Panc1 (cell line): ENCODE measurements at places on chromosomes 3 and 15.

GRCh38 chr3:190424478-190425439, 24.9 kb downstream of the TMEM207 start:
- DNase-seq: peak; percentile 93

GRCh38 chr15:41017066-41017735, 63.9 kb downstream of the CHAC1 start:
- DNase-seq: no peak

DNA sequence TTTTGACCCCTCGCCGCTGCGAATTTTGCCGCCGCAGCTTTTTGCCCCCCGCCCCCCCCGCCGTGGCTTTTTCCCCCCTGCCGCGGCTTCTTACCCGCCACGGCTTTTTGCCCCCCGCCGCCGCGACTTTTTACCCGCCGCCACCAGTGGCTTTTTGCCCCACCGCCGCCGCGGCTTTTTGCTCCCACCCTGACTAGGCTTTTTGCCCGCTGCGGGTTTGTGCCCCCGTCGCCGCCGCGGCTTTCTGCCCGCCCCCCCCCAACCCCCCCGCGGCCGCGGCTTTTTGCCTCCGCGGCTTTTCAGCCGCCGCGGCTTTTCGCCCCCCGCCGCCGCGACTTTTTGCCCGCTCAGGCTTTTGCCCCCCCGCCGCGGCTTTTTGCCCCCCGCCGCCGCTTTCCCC, 598.1 kb downstream of the GOLGA6L6 start:
- DNase-seq: no peak

DNA sequence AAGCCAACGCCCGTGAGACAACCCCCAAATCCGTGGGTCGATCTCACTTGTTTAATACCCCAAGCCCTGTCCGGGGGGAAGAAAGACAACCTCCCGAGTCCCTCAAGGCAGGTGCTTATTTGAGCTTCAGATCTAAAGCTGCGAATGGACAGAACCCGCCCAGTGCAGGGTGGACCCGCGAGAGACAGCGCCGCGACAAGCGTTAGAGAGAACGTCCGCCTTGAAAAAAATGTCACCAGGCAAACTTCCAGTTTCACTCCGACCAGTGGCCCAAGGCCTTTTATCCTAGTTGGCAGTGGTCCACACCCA, 740 bp upstream of the OXSR1 start:
- no peak for DNase-seq

DNA sequence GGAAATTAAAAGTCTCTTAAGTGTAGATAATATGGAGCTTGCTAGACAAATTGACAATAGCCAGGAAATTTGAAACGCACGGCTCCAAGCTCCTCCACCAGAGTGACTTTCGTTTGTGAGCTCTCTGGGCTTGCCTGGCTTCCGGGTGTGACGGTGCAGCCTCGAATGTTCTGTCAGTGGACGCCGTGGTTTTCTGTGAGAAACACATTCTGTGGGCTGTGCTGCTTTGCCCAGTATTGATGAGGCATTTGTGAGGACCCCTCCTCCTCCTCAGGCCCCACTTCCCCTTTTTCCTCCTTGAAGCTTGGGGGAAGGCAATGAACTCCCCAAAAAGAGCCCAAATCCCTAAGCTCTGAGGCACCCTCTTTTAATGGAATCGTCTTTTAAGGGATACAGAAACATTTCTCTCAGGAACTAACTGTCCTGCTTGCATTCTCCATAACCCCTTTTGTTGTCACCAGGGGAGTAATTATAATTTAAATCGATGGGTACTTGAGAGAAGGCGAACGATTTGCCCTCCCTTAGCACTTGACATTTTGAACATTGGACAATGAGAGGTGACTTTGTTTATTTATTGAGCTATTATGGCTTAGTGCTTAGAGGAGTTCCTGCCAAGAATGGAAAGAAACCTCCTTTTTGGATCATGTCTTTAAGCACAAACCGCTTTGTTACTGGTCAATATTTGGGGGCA, 40.8 kb downstream of the POLR2M start:
- DNase-seq: no peak

GRCh38 chr3:140292170-140292569, 357.2 kb downstream of the CLSTN2 start:
- DNase-seq: no peak

DNA sequence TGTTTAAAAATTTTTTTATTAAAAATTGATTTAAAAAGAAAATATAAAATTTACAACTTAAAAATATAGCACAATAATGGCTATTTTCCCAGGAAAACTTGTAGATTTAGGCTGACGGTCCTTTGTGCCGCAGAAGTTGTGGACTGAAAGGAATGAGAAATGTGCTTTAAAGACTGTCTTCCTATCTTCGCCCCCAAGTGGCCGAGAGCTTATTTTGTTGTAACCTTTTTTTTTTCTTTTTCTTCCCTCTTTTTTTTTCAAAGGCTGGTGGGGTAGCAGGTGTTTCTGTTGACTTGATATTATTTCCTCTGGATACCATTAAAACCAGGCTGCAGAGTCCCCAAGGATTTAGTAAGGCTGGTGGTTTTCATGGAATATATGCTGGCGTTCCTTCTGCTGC, 15.5 kb downstream of the SLC25A26 start:
- DNase-seq: no peak

GRCh38 chr15:36527235-36528162, 51.9 kb upstream of the CDIN1 start:
- DNase-seq: no peak

GRCh38 chr15:73915082-73915481, 11.2 kb upstream of the LOXL1 start:
- DNase-seq: no peak

GRCh38 chr15:100241572-100242482, 99.9 kb downstream of the ADAMTS17 start:
- DNase-seq: peak; percentile 10

DNA sequence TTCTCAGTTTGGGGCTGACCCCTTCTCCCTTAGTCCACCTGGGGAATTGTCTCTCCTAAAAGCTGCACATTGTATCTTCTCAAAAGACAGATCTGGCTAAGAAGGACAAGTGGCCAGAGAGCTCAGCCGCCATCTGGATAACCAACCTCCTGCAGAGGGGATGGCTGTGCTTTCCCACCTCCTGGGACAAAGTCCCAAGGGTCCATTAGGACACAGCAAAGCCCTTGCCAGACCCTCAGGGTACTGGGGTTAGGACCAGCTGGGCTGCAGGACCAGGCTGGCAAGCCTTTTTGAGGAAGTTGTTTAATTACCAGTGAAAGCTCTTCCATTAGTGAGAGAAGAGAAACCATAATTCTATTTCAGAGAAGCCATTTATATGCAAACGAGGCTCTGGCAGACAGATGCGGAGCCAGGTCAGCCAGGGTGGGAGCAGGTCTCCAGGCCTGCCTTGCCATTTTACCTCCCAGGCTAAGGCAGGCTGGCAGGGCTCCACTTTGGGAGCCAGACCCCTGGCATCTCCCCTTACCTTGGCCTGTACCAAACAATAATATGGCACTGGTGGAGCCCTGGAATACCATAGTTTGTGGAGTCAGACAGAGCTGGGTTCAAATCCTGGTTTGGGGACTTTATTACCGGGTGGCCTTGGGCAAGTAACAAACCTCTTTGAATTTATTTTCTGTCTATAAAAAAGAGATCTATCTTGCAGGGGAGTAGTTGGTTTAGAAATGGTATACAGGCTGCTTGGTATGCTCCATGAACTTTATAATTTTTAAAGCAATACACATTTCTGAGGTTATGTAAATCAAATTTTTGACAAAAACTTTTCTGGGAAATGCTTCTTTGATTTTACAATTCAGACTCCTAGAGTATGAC, 17.9 kb downstream of the SHF start:
- DNase-seq: no peak

GRCh38 chr15:48573780-48574179, 71.7 kb downstream of the FBN1 start:
- DNase-seq: no peak

- no peak for DNase-seq
Measured at GRCh38 chr3:17129556-17129955, 244.8 kb downstream of the PLCL2 start.

GRCh38 chr15:93261845-93262244, 172.8 kb upstream of the RGMA start:
- DNase-seq: no peak

GRCh38 chr15:76208786-76209424, 102.4 kb downstream of the ETFA start:
- no peak for DNase-seq
